ENCODE measurements at places on chromosomes 3 and 15.
A peak's percentile ranks its signal among the peaks of the same experiment; 100 is the strongest.

- H3K27me3 ChIP-seq, result no peaks in the 10 kb centered on the region
- no peak overlapping the region for H3K27ac ChIP-seq
- no peak for DNase-seq
- H3K4me1 ChIP-seq, result no peaks in the 10 kb centered on the region
- no peak overlapping the region for H3K4me3 ChIP-seq
- H3K36me3 ChIP-seq, result peaks cover 46% of the 10 kb centered on the region
Observed at GRCh38 chr15:89187986-89188514, 33.3 kb downstream of the RLBP1 start.

GRCh38 chr3:48565591-48566400, 2.2 kb upstream of the UCN2 start:
- no peak for DNase-seq
- no peak overlapping the region for H3K4me3 ChIP-seq
- H3K36me3 ChIP-seq, result peaks cover under 1% of the 10 kb centered on the region
- H3K27ac ChIP-seq, result no peak overlapping the region
- H3K27me3 ChIP-seq, result no peaks in the 10 kb centered on the region

DNA sequence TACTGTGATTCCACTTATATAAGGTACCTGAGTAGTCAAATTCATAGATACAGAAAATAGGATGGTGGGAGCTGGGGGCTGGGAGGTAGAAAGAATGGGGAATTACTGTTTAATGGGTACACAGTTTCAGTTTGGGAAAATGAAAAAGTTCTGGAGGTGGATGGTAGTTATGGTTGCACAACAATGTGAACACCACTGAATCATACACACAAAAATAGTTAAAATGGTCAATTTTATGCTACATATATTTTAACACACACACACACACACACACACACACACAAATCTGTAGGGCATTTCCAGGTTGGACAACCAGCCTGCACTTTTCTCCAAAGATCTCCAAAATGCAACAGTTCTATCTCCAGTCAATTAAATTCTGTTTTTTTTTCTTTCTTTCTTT, 1.4 kb downstream of the CCDC32 start:
- H3K4me1 ChIP-seq, result peaks cover 6% of the 10 kb centered on the region
- DNase-seq, result no peak
- no peak overlapping the region for H3K27ac ChIP-seq

DNA sequence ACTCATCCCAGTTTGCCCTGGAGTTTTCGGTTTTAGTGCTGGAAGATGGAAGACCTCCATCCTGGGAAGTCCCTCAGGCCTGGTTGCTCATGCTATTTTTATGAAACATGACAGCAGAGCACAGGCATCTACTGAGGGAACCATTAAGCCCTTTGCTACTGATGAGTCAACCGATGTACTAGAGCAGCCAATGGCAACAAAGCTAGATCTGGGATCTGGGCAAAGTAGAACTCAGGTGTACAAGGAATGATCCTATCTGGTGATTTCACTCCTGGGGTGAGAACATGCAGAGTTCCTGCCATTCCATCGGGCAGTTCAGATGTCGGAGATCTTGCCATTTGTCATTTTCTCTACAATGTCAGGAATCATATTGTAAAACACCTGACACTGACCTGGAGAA, 166.2 kb upstream of the NSMCE3 start:
- H3K36me3 ChIP-seq, result no peaks in the 10 kb centered on the region
- no peak overlapping the region for H3K4me3 ChIP-seq
- H3K4me1 ChIP-seq, result no peaks in the 10 kb centered on the region
- no peak overlapping the region for H3K27ac ChIP-seq
- H3K27me3 ChIP-seq, result no peaks in the 10 kb centered on the region

DNA sequence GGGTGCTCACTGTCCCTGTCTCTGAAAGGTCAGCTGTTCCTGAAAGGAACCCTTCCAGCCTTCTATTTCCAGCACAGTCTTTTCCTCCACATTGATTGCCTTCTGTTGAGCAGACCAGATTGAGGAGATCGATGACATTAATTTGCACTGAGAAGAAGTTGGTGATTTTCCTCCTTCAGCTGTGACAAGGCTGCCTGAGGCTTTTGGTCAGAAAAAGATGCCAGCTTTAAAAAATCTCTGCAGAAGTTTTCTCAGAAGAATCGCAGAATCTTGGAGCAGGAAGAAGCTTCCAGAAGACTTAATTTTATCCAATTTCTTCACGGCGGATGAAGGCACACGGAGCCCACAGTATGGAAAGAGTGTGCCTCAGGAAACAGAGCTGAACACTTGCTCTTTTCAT, 112.8 kb downstream of the FAM43A start:
- no peak for DNase-seq
- no peak overlapping the region for H3K27ac ChIP-seq
- H3K27me3 ChIP-seq, result no peaks in the 10 kb centered on the region
- no peak overlapping the region for H3K4me3 ChIP-seq

DNA sequence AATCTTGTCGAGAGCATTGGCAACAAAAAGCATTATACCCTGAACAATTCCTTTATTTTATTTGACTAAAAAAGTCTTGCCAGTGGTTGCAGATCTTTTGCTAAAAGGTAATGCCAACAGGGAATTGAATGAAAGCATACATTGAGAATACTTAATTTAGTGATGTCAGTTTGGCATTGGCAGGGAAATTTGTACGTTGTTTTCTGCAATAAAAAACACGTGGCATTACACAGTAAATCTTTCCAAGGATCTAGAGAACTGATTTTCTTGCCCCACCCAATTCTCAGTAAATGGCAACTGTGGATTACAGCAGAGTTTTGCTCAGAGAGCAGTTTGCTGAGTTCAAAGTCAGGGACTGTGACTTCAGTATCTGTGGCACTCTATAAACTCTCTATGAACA, 38.3 kb upstream of the IGSF10 start:
- H3K4me1 ChIP-seq, result peaks cover 6% of the 10 kb centered on the region
- no peak overlapping the region for H3K27ac ChIP-seq
- H3K4me3 ChIP-seq, result no peak overlapping the region
- no peak for DNase-seq
- H3K27me3 ChIP-seq, result no peaks in the 10 kb centered on the region

DNA sequence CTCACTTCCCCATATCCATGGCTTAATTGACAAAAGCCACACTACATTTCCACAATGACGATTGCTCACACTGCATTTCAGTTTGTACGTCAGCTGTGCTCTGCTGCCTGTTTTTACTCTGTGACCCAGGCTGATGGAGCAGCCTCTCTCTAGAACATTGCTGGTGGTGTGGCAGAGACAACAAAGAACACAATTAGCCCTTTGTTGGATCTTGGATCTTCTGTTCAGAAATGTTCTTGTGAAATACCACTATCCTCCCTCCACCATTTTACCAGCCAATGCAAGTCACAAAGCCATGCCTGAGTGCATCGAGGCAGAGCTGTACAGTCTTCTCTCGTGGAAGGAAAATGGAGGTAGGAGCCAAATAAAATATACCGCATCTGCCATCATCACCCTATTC, 56.9 kb upstream of the TBC1D5 start:
- H3K27me3 ChIP-seq, result no peaks in the 10 kb centered on the region
- no peak for DNase-seq
- H3K27ac ChIP-seq, result no peak overlapping the region

DNA sequence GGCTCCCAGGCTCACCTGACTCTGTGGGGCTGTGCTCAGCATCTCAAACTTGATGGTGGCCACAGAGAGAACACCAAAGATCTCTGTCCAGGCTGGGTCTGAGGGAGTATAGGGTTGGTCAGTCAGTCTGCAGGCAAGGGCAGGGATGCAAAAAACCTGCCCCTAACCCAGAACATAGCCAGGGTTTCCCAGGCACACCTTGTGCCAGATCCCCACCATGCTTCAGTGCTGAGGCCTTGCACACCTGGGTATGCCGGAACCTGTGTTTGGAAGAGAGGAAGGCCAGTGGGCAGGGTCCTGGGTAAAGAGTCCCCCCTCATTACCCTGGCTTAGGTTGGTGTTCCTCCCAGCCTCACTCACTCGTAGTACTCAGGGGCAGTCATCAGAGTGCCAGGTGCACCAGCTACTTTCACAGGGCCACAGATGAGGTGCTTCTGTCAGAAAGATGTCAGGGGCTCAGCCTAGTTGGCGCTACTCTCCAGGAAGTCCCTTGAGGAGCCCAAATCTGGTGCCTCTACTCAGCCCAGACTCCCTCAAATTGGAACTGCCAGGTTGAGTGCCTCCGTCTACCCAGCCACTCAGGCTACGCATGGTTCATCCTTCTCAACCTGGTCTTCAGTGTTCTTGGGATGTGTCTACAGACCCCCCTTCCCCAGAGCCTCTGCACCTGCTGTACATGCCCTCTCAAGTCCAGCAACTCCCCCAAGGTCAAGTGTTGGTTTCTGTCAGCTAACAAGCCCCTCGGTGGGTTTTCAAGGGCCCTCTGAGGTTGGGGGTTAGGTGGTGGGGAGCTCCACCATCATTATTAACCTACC, 1.8 kb downstream of the DALRD3 start:
- H3K27ac ChIP-seq, result no peak overlapping the region
- no peak for DNase-seq
- no peaks in the 10 kb centered on the region for H3K27me3 ChIP-seq
- H3K4me3 ChIP-seq, result no peak overlapping the region
- H3K36me3 ChIP-seq, result peaks cover 38% of the 10 kb centered on the region

- H3K27ac ChIP-seq, result no peak overlapping the region
- DNase-seq, result no peak
- no peaks in the 10 kb centered on the region for H3K36me3 ChIP-seq
- H3K27me3 ChIP-seq, result peaks cover 97% of the 10 kb centered on the region
- H3K4me3 ChIP-seq, result no peak overlapping the region
Observed at GRCh38 chr3:181705086-181705480, 6.6 kb upstream of the SOX2 start.

DNA sequence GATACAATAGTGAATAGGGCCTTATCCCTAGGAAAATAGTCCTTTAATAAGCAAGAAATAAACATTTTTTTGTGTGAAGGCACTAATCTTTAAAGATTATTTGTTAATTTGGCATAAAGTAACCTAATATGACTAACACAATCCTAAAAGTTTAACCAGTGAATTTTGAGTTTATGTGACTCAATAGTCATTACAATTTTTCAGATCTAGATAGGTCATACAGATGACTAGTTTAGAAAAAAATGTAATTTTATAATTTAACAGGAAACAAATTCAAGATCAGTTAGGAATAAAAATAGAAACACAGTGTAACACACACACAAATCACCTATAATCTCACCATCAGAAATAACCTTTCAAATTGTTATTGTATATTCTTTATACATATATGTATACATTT, 620.7 kb upstream of the ALCAM start:
- H3K4me1 ChIP-seq, result no peaks in the 10 kb centered on the region
- no peaks in the 10 kb centered on the region for H3K36me3 ChIP-seq
- no peak overlapping the region for H3K4me3 ChIP-seq
- H3K27me3 ChIP-seq, result no peaks in the 10 kb centered on the region

GRCh38 chr3:116306149-116306548, 139.1 kb downstream of the LSAMP start:
- H3K27me3 ChIP-seq, result no peaks in the 10 kb centered on the region
- H3K36me3 ChIP-seq, result no peaks in the 10 kb centered on the region
- no peak overlapping the region for H3K27ac ChIP-seq
- DNase-seq, result no peak

DNA sequence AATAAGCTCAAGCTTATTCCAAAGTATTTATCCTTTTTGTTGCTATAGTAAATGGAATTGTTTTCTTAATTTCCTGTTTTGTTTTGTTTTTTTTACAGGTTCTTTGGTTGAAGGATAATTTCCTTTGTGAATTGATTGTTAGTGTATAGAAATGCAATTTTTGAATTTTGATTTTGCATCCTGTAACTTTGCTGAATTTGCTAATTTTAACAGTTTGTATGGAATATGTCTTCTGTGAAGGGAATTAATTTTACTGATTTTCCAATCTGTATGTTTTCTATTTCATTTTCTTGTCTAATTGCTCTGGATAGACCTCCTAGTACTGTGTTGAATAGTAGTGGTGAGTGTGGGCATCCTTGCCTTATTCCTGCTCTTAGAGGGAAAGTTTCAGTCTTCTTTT, 28.3 kb downstream of the PFN2 start:
- H3K4me3 ChIP-seq, result no peak overlapping the region
- no peak for DNase-seq
- no peaks in the 10 kb centered on the region for H3K36me3 ChIP-seq
- H3K27me3 ChIP-seq, result no peaks in the 10 kb centered on the region

GRCh38 chr3:39267631-39268548, 11.9 kb downstream of the CX3CR1 start:
- no peaks in the 10 kb centered on the region for H3K27me3 ChIP-seq
- H3K36me3 ChIP-seq, result no peaks in the 10 kb centered on the region
- H3K4me1 ChIP-seq, result peaks cover 12% of the 10 kb centered on the region
- peak overlapping the region; percentile 56 for H3K27ac ChIP-seq
- no peak overlapping the region for H3K4me3 ChIP-seq

- no peaks in the 10 kb centered on the region for H3K27me3 ChIP-seq
- H3K36me3 ChIP-seq, result no peaks in the 10 kb centered on the region
- no peak overlapping the region for H3K4me3 ChIP-seq
- no peak overlapping the region for H3K27ac ChIP-seq
- no peaks in the 10 kb centered on the region for H3K4me1 ChIP-seq
Observed at GRCh38 chr3:109900783-109901182, 563.4 kb upstream of the DPPA4 start.

DNA sequence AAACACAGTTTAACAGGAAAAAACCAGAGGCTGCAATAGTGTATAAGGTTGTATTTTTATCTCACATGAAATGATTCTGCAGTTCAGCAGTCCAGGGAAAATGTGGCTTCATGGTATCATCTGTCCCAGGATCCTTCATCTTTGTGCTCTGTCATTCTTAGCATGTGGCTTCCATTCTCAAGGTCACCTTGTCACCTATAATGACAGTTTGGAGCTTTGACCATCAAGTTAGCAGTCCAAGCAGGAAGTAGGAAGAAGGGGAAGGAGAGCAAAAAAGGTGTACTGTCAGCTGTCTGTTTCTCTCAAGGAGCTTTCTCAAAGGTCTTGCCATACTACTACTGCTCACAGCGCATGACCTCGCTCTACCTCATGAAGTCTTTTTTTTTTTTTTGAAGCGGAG, 58.6 kb upstream of the CRTC3 start:
- peaks cover 9% of the 10 kb centered on the region for H3K36me3 ChIP-seq
- DNase-seq, result no peak
- no peak overlapping the region for H3K27ac ChIP-seq

DNA sequence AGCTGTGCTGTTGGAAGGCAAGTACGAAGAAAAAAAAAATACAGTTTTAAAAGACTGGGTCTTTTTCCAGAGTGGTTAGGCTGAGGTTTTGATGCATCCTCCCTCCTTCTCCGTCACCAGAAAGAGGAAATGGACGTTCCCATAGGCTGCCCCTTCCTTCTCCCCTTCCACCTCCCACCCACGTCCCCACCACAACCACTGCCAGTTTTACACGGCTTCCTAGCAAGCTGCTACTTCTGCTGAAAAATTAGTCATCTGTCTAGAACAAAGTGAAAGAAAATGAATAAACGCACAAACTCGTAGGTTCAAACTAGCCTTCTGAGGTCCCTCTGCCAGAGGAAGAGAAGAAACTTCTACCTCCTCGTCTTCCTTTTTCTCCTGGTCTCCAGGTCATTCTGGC, 71.6 kb upstream of the RPL35A start:
- no peak for DNase-seq
- H3K27me3 ChIP-seq, result no peaks in the 10 kb centered on the region
- no peaks in the 10 kb centered on the region for H3K4me1 ChIP-seq
- H3K27ac ChIP-seq, result no peak overlapping the region
- peaks cover 24% of the 10 kb centered on the region for H3K36me3 ChIP-seq
- no peak overlapping the region for H3K4me3 ChIP-seq

Data from cardiac muscle cell (in vitro differentiated cells and primary cell).